ENCODE measurements at places on chromosomes 1 and 21. TPM values are rescaled to one million over a fixed set of nuclear protein-coding genes. Genes with fewer than 3 reads are reported as not detected.

GRCh38 chr1:151613282-151613780 is 1.5 kb downstream of the SNX27 start:
- DNase-seq = no peak
- H3K4me1 ChIP-seq = peaks cover 29% of the 10 kb centered on the region
- H3K27ac ChIP-seq = peak overlapping the region; percentile 81
- H3K36me3 ChIP-seq = peaks cover 2% of the 10 kb centered on the region
- no peaks in the 10 kb centered on the region for H3K27me3 ChIP-seq

DNA sequence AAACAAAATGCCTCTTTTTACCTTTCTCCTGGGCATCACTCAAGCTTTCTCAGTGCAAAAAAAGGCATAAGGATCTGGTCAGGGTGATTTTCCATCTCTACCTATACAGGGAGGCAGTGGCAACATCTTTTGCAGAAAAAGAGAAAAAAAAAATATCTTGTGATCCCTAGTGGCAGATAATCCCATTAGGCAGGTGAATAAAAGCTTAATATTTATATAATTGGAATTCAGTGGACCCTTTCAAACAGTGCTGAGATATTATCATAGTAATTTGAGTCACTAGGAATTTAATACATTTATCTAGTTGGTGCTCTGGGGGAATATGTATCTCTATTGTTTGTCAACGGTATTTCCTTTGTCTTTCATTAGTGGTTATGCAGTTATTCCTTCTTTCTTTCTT is 29.9 kb upstream of the CXADR start:
- no peaks in the 10 kb centered on the region for H3K4me1 ChIP-seq
- H3K27ac ChIP-seq = no peak overlapping the region
- H3K4me3 ChIP-seq = no peak overlapping the region
- no peaks in the 10 kb centered on the region for H3K36me3 ChIP-seq

GRCh38 chr1:145690587-145691558 is 16.3 kb downstream of the PDZK1 start:
- no peaks in the 10 kb centered on the region for H3K27me3 ChIP-seq
- H3K27ac ChIP-seq = peak overlapping the region; percentile 8
- H3K4me1 ChIP-seq = peaks cover 10% of the 10 kb centered on the region
- no peak overlapping the region for H3K4me3 ChIP-seq
- peaks cover 1% of the 10 kb centered on the region for H3K36me3 ChIP-seq

- H3K27ac ChIP-seq = no peak overlapping the region
- H3K27me3 ChIP-seq = no peaks in the 10 kb centered on the region
- peaks cover 40% of the 10 kb centered on the region for H3K36me3 ChIP-seq
These were observed 60.4 kb downstream of the MRPS6 start for GRCh38 chr21:34133802-34134201.

GRCh38 chr1:54499360-54500106 is 48.5 kb upstream of the ACOT11 start:
- H3K27me3 ChIP-seq = peaks cover 42% of the 10 kb centered on the region
- no peak overlapping the region for H3K27ac ChIP-seq
- H3K4me1 ChIP-seq = peaks cover 7% of the 10 kb centered on the region

- H3K27ac ChIP-seq = no peak overlapping the region
- peaks cover 38% of the 10 kb centered on the region for H3K4me1 ChIP-seq
- H3K4me3 ChIP-seq = no peak overlapping the region
- H3K27me3 ChIP-seq = peaks cover 12% of the 10 kb centered on the region
These were observed 6.3 kb downstream of the NGF start for GRCh38 chr1:115331558-115332331.

GRCh38 chr1:150967936-150968335 is 6.7 kb downstream of the CERS2 start:
- peaks cover 33% of the 10 kb centered on the region for H3K4me1 ChIP-seq
- no peaks in the 10 kb centered on the region for H3K27me3 ChIP-seq
- no peak overlapping the region for H3K27ac ChIP-seq
- peaks cover 37% of the 10 kb centered on the region for H3K36me3 ChIP-seq

- no peak for DNase-seq
- H3K36me3 ChIP-seq = no peaks in the 10 kb centered on the region
- no peaks in the 10 kb centered on the region for H3K4me1 ChIP-seq
These were observed 11.3 kb upstream of the LACTBL1 start for GRCh38 chr1:22983944-22984343.

DNA sequence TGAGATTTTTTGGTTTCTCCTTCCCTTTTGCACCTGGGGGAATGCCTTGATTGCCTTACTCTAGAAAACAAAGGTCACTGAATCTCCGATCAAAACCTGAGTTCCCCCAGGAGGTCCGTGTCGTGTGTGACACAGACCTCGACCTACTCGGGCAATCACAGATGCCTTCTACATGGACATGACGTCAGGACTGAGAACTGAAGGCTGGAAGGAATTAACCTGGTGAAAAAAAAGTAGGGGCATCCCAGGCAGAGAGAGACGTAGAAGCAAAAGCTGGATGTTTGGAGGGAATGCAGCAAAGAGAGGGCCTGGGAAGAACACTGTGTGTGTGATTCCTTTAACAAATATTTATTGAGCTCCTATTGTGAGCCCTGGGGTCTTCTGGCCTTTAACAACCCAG is 178.0 kb downstream of the PRDM2 start:
- no peaks in the 10 kb centered on the region for H3K36me3 ChIP-seq
- H3K27me3 ChIP-seq = peaks cover 6% of the 10 kb centered on the region
- no peaks in the 10 kb centered on the region for H3K4me1 ChIP-seq
- no peak overlapping the region for H3K4me3 ChIP-seq
- H3K27ac ChIP-seq = no peak overlapping the region

KCNJ9 gene
- total RNA-seq = not detected

SLC16A4 gene
- total RNA-seq = 0.46 TPM

DNA sequence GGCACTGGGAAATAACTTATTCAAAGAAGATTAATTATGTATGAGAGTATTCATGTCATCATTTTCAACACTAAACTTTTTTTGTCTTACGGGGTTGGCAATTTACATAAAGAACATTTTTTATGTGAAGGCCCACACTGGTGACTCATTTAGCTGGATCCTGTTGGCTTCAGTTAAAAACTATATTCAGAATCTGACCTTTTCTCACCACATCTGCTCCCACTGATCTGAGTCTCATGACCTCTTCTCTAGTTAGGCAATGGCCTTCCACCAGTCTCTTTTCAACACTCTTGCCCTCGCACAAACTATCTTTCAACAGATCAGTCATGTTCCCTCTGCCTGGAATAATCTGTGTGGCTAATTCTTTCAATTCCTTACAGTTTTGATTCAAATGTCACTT is 53.4 kb downstream of the TMPRSS15 start:
- no peaks in the 10 kb centered on the region for H3K27me3 ChIP-seq
- H3K27ac ChIP-seq = no peak overlapping the region
- H3K4me1 ChIP-seq = no peaks in the 10 kb centered on the region
- no peaks in the 10 kb centered on the region for H3K36me3 ChIP-seq
- no peak overlapping the region for H3K4me3 ChIP-seq
- no peak for DNase-seq

FCRL5 gene
- not detected for total RNA-seq

DNA sequence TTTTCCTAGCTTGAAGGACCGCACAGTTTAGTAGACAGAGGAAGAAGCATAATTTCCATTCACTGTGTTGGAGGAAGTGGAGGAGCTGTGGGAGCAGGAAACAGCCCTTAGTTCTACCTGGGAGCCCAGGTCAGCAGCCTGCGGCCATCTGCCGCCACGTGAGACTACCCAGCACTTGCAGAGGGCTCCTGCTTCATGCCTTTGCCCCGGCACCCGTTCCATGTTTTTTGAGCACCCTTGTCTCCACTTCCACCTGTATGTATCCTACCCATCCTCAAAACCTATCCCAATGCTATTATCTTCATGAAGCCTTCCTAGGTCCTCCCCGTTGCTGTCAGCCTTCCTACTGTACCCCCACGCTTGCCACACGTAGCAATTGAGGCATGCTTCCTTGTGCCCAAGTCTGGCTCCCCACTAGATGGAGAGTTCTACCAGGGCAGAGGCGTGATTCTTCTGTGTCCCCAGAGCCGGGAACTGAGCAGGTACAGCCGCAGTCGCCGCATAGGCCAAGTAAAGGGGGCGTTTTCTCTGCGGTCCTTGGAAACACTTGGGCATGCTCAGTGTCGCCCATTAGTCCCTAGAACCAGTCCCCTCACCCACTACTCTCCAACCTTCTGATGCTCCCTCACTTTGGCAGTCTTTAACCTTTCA is 1.9 kb downstream of the SLC6A9 start:
- peaks cover 2% of the 10 kb centered on the region for H3K36me3 ChIP-seq
- H3K4me3 ChIP-seq = peak overlapping the region; percentile 90
- peaks cover 19% of the 10 kb centered on the region for H3K4me1 ChIP-seq
- no peaks in the 10 kb centered on the region for H3K27me3 ChIP-seq
- DNase-seq = no peak

LGR6 gene
- 0.47 TPM for total RNA-seq

GUCA2B gene
- total RNA-seq = 1.3 TPM

- H3K4me1 ChIP-seq = no peaks in the 10 kb centered on the region
- no peak overlapping the region for H3K4me3 ChIP-seq
- no peak overlapping the region for H3K27ac ChIP-seq
- peaks cover 6% of the 10 kb centered on the region for H3K36me3 ChIP-seq
- H3K27me3 ChIP-seq = no peaks in the 10 kb centered on the region
- no peak for DNase-seq
These were observed 146.8 kb downstream of the CASZ1 start for GRCh38 chr1:10649517-10650201.

CFAP107 gene
- 2.8 TPM for total RNA-seq

DNA sequence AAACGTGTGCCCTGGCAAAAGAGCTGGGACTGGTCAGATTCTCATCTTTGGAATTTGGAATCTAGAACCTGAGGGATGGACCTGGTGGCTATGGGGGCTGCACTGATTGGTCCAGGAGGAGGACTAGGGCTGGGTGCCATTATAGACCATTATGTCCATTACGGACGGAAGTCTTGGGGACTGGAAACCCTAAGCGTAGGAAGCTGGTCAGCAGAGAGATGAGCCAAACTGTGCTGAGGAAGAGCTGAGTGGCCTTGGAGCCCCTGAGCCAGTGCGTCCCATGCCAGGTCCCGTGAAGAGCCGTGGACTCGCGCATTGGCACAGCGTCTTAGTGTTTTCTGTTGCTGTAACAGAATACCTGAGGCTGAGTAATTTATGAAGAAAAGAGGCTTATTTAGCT is 10.0 kb downstream of the MRAP start:
- no peaks in the 10 kb centered on the region for H3K4me1 ChIP-seq
- H3K36me3 ChIP-seq = peaks cover 8% of the 10 kb centered on the region
- H3K27ac ChIP-seq = no peak overlapping the region
- no peaks in the 10 kb centered on the region for H3K27me3 ChIP-seq
- no peak for DNase-seq

DVL1 gene
- total RNA-seq = 63.1 TPM

OR2T35 gene
- total RNA-seq = not detected

UTS2 gene
- not detected for total RNA-seq

TRIM46 gene
- total RNA-seq = 25.7 TPM

GPA33 gene
- not detected for total RNA-seq

DNA sequence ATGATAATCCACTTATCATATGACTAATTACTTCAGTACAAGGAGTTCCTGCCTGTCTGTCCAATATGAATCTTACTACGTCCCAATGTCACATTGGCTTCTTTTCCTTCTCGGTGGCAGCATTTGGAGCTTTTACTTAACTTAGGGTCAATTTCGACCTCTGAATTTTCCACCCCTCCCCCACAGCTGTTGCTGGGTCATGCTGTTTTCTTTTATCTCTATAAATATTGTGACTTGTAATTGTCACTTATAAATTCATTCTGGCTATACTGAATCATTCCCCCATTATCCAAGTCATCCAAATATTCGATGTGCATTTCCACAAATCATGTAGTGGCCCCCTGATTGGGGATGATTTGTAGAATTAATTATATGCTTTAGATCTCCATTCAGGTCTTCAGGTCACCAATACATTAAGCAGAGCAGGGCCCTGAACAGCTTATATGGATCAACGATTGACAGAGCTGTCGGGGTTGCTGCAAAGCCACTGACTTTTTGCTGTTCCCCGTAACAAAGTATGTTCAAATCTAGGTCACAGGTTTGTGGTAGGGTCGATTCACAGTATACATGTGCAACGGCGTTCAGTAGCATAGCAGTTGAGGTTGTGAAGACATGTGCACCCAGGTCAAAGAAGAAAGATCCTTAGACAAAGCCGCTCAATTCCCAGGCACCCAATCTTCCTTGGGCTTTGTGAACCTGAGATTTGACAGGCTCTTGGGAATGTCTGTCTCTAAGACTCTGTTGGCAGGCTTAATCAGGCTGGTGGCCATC is 18.3 kb upstream of the RNU1-4 start:
- no peaks in the 10 kb centered on the region for H3K36me3 ChIP-seq
- H3K27ac ChIP-seq = no peak overlapping the region
- no peak for DNase-seq
- peaks cover 4% of the 10 kb centered on the region for H3K4me1 ChIP-seq

DNA sequence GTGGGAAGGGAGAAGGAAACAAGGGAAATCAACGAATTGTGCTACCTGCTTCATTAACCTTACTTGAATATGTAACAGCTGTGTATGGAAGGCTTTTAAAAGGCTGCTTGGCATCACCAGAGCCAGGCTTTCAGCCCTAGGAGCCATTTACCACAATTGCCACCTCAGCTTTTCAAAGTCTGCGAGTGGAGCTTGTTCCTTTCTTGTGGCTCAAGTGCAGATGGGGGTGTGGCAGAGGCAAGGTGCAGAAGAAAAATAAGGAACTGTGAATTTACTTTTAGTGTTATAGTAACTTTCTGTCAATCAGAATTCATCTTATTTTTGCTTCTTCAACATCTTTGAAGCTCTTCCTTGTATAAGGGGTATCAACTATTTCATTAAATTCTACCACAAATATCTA is 17.6 kb downstream of the CLCA2 start:
- H3K27ac ChIP-seq = no peak overlapping the region
- no peak overlapping the region for H3K4me3 ChIP-seq
- no peaks in the 10 kb centered on the region for H3K4me1 ChIP-seq
- H3K36me3 ChIP-seq = no peaks in the 10 kb centered on the region
- no peak for DNase-seq
- H3K27me3 ChIP-seq = peaks cover 3% of the 10 kb centered on the region

KRTAP21-2 gene
- total RNA-seq = not detected

DNA sequence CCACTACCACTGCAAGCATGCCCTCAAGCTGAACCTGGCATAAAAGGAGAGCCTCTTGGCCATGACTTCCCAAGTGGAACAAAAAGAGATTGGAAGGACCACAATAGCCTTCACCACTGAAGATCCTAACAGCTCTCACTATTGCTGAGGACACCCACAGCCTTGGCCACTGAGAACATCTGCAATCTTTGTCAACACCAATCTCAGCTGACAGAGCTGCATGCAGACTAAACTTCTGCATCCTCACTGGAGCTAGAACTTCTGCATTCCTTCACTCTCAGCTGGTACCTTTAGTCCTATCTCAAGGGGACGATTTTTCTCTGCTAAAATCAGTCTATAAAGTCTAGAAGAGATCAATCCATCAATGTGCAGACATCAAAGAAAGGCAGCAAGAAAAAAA is 8.3 kb upstream of the FCRL2 start:
- no peak for DNase-seq
- no peaks in the 10 kb centered on the region for H3K27me3 ChIP-seq
- no peaks in the 10 kb centered on the region for H3K4me1 ChIP-seq
- no peaks in the 10 kb centered on the region for H3K36me3 ChIP-seq
- no peak overlapping the region for H3K27ac ChIP-seq

GRCh38 chr1:65267683-65268082 is 41.7 kb upstream of the DNAJC6 start:
- no peak overlapping the region for H3K4me3 ChIP-seq
- H3K36me3 ChIP-seq = no peaks in the 10 kb centered on the region
- no peak overlapping the region for H3K27ac ChIP-seq
- H3K27me3 ChIP-seq = peaks cover 20% of the 10 kb centered on the region
- H3K4me1 ChIP-seq = peaks cover 14% of the 10 kb centered on the region

Data from progenitor cell of endocrine pancreas (in vitro differentiated cells).